ENCODE measurements at places on chromosomes 11 and 22. TPM values are rescaled to one million over a fixed set of nuclear protein-coding genes. Genes with fewer than 3 reads are reported as not detected.

DNA sequence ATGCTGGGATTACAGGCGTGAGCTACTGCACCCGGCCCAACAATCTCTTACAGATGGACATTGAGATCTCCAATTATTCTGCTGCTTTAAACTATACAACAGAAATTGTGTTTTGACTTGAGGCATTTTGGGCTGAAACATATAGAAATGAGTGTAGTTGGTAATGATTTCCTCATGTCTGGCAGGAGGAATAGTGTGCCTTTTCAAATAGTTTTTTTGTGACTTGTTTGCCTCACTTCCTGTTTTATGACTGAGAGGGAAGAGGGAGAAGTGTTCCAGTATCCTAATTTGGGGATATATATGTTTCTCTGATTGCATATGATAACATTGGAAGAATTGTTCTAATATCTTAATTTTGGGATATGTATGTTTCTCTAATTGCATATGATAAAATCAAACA lies 40.2 kb downstream of the EP300 start:
- peak; percentile 33 for DNase-seq

DNA sequence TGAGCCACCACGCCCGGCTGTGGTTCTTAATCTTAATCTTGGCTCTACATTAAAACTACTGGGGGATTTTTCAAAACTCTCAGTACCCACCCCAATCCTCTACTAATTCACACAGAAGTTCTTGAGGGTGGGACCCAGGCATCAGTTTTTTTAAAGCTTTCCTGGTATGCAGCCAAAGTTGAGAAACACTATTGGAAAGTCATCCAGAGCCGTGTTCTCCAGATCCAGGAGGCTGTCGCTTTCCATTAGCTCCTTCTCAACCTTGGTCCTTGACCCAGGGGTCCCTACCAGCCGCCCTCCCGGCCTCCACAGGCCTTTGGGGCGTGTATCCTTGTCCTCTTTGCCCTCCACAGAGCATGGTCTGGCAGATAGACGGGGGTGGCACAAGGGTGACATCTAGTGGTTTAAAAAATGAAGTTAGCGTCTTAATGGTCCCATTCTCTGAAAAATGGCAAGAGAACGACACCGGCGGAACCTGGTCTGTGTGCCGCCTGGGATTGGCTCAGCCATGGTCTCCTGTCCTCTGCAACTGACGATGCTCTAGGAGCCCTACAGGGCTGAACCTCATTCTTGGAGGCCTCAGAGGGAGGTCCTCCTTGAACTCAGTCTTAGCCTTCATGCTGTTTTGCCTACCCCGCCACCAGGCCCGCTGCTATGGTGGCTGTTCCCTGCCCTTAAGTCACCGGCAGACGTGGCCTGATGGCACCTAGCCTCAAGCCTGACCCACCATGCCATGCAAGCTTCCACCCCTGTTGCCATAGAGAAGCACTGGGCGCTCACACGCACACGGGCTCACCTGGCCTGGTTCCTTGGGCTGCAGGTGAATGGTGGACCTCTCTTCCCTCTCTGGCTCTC lies 152.0 kb upstream of the SYN3 start:
- peak; percentile 17 for DNase-seq

GRCh38 chr11:59193587-59194130 lies 19.1 kb downstream of the MPEG1 start:
- DNase-seq = no peak

GRCh38 chr11:118263112-118263511 lies 985 bp downstream of the MPZL2 start:
- no peak for DNase-seq

- no peak for DNase-seq
Measured at GRCh38 chr11:107184986-107185385, 166.7 kb upstream of the GUCY1A2 start.

DNA sequence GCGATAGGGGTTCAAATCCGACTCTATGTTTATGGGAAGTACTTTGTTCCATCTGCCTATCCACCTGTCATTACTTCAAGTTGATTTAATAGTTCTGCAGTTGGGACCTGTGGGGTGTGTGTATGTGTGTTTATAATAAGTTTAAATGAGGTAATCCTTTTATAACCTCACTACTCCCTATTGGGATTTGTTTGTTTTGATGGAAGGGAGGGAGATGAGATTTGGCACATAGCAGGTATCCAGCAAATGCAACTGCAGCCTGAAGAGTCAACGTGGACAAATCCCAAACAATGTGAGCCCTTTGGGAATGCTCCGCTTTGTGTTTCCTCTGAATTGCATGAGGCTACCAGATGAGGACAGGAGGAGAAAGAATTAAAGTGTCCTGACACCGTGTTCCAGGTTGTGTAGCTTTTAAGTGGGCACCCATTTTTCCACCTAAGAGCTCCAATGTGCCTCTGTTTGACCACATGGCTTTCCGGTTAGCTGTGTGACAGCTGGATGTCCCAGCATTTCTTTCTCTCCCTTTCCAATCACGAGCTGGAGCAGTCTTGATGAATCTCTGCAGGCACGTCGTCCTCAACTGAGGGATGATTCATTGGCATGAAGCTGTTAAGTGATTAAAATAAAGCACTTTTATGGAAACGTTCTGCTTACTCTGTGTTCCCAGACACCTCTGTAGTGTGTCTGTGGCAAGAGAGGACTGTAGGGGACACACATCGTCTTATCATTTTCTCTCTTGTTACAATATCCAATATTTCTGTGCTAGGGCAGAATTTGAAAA lies 610.7 kb downstream of the NTM start:
- no peak for DNase-seq

The IRAG1 gene
- polyA plus RNA-seq = 7.2 TPM

DNA sequence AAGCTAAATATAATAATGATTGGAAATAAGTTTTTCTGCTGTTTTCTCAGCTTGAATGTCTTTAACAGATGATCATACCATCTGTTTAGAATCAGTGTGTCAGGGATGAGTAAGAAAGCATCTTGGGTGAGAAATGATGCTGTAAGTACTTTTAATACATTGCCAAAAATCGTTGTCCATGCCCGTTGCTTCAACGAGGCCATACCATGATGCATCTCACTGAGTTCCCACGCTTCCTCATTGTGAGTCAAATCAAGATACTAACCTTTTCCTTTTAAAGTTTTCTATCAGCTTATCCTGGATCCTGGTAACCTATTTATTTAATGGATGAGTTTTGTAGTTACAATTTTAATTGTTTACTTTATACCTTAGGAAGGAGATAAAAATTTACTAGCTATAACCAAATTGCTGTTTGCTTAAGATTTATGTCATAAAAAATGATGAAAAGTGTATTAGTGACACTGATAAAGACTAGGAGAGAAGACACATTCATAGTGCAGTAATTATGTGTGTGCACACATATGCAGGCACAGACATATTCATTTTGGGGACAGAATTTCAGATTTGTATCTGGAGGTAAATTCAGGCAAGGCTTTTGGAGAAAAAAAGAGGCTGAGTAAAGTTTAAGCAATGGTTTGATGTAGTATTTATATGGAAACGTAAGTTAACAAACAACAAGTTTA lies 154.8 kb downstream of the UVRAG start:
- no peak for DNase-seq

The PKDREJ gene
- 0.19 TPM for polyA plus RNA-seq

DNA sequence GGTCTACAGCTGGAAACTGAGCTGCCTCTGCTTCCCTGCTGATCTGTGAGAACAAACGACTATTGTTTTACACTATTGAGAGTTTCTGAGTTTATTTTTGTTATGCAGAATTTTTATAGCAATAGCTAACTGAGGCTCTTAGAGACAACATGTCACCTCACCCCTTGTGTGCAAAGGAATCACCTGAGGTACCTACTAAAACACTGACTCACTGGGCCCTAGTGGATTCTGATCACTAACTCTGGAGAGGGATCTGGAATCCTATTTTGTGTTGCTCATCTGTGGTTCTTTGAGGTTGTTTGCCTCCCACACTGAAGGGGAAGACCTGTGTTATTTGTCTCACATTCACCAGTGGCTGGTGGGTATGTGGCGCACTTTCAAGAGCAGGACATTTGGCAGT lies 13.4 kb upstream of the B3GAT1 start:
- no peak for DNase-seq

The SYT7 gene
- 3.4 TPM for polyA plus RNA-seq

GRCh38 chr11:117269856-117270255 lies 21.3 kb upstream of the BACE1-AS start:
- no peak for DNase-seq

- peak; percentile 35 for DNase-seq
Measured at GRCh38 chr11:7892840-7893254, 38.2 kb downstream of the OR10A6 start.
